Left hindlimb (tissue), 1 donor: ENCODE measurements at places on chromosomes 4 and X.

DNA sequence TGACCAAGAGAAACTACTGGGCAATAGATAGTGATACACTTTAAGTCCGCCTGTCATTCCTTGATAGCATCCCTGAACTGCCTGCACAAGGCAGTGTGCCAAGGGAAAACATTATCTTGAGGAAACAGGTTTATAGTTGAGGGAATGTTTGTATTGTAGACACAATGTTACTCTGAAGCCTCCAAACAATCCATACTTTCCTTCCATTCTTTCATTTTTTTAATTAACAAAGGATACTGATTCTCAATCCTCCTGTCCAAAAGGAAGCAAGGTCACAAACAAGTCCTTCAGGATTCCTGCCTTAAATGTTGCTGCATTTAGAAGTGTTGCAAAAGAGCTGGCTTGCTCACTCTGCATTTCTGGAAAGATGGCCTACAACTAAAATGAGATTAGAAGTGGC is 61.7 kb upstream of the PRSS48 start:
- no peak for DNase-seq

- DNase-seq: no peak
These were observed 119.3 kb downstream of the ZNF330 start for GRCh38 chr4:141339966-141340365.

GRCh38 chrX:70444326-70444945 is at the start of gene DLG3:
DLG3 (plus strand) TSS chrX:70444835; CDS start chrX:70445202, 367 bp downstream.
- no peak for DNase-seq

- no peak for DNase-seq
These were observed 249.6 kb upstream of the ATOH1 start for GRCh38 chr4:93578942-93579341.

GRCh38 chrX:2576793-2577192 is 76.0 kb upstream of the DHRSX start:
- no peak for DNase-seq

DNA sequence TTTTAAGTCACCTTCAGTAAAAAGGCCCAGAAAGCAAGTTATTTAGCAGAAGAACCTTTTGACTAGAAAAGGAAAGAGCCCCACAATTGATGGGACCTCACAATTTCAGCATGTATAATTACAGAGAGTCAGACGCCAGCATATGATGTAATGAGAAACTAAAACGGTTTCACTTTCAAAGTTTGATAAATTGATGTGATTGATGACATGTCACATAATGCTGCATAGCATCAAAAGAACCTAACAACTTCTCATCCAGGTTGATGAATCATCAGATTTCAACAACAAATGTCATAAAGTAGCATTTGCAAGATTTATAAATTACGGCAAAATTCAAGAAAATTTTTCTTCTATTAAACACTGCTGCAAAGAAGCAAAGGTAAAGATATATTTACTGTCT is 3.9 kb upstream of the GAR1 start:
- DNase-seq: no peak

DNA sequence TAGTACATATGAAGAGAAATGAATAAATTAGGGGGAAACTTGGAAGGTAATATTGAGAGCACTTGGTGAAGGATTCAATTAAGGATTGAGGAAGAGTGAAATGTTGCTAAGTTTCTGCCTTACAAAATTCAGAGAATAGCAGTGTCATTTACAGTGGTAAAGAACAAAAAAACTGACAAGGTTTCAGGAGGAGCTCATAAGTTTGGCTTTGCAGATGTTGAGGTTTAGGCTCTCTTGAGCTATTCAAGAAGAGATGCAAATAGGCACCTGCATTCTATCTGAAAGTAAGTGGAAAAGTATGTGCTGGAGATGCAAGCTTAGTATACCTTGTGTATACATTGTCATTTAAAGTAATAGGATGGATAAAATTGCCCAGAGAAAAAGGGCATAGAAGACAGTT is 22.3 kb upstream of the EMCN start:
- no peak for DNase-seq

- DNase-seq: no peak
These were observed 65.1 kb upstream of the DIAPH2 start for GRCh38 chrX:96619588-96619987.
